ENCODE measurements at places on chromosomes 7 and 10.

DNA sequence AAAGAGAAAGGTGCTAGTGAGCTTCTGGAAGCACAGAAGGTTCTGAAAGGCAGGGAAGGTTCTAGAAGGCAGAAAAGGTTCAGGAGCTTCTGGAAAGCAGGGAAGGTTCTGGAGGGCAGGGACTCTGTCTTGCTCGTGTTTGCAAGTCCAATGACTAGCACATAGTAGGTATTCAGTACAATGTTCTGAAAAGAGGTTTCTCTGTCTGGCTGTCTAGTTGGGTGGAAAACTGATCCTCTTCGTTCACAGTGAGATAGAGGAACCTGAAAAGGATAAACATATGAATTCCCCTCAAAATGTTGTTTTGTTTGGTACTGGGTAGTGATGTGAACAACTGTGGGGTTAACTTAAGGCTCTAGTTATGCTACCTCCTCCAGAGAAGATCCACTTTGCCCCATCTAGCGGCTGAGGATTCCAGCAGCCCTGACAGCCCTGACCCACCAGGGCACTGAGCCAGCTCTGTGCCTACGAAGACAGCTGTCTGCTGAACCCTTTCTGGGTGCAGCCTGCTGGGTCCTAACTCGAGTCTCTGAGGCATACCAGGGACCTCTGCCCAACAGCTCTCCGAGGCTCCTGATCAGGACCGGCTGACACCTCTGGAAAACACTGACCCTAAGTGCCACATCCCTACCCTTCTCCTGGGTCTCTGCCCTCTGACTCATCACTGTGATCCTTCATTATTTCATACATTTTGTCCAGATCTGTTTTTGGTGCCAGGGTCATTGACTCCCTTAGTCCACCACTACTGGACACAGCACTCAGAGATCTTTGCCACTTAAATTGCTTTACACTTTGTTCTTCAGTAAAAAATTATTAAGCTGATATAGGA, 15.4 kb downstream of the PTPRN2 start:
- no peak for DNase-seq

DNA sequence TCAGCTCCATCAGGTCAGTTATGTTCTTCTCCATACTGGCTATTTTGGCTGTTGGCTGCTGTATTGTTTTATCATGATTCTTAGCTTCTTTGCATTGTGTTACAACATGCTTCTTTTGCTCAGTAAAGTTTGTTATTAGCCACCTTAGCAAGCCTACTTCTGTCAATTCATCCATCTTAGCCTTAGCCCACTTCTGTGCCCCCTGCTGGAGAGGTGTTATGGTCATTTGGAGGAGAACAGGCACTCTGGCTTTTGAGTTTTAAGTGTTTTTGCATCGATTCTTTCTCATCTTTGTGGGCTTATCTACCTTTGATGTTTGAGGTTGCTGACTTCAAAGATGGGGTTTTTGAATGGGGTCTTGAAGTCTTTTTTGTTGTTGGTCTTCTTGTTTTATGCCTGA, 204.6 kb upstream of the FOXP2 start:
- no peak for DNase-seq

- no peak for DNase-seq
These were observed 3.7 kb downstream of the NACAD start for GRCh38 chr7:45084901-45085618.

GRCh38 chr10:47067949-47068940, 157.0 kb downstream of the PTPN20 start:
- DNase-seq: no peak

GRCh38 chr7:18808026-18808425, 309.4 kb downstream of the TWIST1 start:
- no peak for DNase-seq

DNA sequence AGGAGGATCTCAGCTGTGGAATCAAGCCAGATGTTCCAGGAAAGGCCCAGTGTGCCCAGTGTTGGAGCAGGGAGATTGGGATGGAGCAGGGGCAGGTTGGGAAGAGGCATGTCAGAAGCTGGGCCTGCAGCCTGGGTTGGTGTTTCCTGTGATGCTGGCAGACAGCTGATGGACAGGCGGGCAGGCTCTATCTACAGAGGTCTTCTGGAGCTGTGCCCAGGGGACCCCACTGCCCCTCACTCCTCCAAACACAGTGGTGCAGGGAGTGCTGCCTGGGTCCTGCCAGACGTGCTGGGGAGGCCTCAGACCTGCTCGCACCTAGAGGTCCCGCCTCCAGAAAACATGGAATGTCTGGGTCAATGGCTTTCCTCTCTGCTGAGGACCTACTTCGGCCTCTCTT, 182.9 kb upstream of the TCERG1L start:
- no peak for DNase-seq

GRCh38 chr7:128745706-128746105, 6.5 kb downstream of the CALU start:
- DNase-seq: no peak

DNA sequence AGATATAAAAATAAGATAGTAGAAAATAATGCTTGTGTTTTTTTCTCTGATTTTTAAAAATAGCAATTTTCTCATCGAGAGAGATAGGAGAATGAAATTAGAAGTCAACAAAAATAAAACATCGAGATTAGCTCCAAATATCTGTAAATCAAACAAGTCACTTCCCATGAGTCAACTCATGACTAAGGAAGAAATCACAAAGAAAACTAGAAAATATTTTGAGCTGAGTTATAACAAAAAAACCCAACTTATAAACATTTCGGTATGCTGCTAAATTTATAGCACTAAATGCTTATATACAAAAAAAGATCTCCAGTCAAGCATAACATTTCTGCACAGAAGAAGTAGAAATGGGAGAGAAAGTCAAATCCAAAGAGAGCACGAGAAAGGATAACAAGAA, 140.1 kb downstream of the ITGA8 start:
- no peak for DNase-seq

- DNase-seq: no peak
These were observed 124.6 kb upstream of the CDK13 start for GRCh38 chr7:39825401-39825980.

DNA sequence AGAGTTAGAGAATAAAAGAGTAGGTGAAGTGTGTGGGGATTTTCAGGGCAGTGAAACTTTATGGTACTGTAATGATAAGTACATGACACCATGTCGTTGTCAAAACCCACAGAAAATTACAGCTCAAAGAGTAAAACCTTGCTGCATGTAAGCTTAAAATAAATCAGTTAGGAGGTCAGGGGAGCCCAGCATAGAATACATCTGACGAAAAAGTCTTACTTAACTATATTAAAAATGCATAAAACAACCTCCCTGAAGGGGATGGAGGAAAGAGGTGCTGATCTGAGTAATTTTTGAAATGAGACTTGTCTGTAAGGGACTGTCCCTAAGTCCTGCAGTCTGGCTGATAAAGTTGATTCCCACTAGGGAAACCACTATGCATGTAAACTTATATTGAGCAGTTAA, 49.8 kb upstream of the AKR1E2 start:
- no peak for DNase-seq

DNA sequence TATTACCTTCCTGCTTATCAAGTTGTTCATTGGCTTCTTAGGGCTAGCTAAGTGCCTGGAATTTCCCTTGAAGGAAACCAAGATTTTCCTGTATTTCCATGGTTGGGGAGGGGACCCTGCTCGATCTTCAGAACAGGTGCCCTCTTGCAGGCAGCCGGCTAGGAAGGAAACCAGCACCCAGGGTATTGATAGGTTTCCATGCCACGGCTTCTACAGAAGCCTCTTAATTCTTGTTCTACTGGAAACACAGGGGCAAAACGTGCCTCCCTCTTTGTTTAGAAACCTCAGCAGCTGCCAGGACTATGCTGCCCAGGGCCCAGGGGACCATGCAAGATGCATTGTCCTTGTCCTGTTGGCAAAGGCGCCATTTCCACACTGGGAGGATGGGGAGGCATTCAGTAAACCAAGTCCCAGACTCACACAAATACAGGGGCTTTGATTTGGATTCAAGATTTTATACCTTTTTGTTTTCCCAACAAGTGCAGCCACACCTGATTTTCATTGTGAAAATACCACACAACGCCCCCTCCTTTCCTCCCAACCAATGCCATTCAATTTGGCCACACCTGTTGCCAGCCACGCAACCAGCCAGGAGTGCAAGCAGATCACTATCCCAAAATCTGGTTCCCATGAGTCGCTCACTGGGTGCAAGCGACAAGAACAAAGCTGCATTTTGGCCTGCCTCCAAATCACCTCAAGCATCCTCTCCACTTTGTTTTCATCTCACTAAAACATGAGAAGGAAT, 29.6 kb downstream of the C10orf71 start:
- no peak for DNase-seq

DNA sequence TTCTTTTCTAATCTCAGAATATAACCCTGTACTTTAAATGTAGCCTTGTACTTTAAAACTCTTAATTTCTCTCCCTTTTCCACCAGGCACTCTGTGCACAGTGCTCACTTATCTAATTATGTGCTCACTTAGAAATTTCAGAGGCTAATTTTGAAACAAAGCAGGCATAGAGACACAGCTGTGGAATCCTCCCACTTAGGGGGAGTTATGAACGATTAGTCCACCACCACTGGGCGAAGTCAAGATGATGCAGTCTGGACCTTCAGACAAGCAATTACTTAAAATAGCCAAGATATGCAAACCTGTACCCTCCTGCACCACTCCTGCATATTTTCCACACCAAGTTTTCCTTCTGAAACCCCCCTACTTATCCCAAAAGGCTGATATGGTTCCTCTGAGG, 143.0 kb downstream of the STK31 start:
- DNase-seq: no peak

All from activated CD4-positive, alpha-beta T cell treated with anti-CD3 and anti-CD28 coated beads for 48 hours (primary cell).